ENCODE measurements at places on chromosomes 1 and 21. TPM values are rescaled to one million over a fixed set of nuclear protein-coding genes. Genes with fewer than 3 reads are reported as not detected.

DNA sequence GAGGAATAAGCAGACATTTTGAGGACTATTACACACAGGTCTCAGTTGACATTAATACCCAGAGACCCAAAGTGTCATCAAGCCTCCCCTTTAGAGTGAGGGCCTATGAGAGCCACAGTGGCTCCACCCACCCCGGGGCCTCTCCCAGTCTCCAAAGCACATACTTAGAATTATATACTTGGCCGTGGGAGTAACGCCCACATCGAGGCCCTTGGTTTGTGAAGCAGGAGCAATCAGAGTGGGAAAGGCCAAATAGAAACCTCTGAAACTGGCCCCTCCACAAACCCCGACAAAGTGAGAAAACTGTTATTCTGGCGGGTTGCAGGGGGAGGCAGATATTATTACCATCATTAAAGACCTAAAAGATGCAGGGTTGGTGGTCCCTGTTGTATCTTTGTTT is 7.0 kb upstream of the DESI2 start:
- DNase-seq: no peak

Gene VHLL
- not detected for total RNA-seq

- DNase-seq: no peak
These were observed 400.6 kb downstream of the NTNG1 start for GRCh38 chr1:107541412-107541811.

DNA sequence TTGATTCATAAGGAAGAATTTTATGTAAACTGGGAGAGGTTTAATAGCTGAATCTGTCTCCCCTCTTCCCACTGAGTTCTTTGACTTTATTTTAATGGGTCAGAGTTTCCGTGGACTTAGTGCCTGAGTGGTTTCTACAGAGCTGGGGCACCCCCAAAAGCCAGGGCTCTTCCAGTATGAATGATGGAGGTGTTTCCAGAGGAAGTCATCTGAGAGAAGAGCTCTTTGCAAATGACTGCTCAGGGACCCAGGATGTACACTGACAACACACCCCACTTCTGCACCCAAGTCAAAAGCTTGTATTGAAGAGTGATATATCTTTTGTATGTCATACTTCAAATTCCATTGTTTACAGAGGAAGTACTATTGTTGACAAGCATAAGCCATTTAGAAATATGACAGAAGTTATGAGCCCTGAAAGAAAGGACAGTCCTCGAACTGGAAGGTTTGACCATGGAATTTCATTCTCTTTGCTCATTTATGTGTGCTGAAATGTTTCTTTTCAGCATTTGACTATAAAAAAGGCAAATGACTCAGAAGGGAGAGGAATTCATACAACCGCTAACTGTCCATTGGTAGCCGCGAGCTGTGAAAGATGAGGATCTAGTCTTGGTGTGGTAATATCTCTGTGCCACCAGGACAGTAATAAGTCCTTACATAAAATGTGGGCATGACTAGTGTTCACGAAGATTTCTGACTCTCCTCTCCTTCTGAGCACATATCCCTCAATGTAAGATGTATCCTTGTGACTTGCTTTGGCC is 25.4 kb upstream of the LMX1A start:
- no peak for DNase-seq

GRCh38 chr1:37448185-37448584 is 26.2 kb upstream of the ZC3H12A start:
- DNase-seq: no peak
